Karpas-422 (cell line): ENCODE measurements at places on chromosomes 2 and 18.

DNA sequence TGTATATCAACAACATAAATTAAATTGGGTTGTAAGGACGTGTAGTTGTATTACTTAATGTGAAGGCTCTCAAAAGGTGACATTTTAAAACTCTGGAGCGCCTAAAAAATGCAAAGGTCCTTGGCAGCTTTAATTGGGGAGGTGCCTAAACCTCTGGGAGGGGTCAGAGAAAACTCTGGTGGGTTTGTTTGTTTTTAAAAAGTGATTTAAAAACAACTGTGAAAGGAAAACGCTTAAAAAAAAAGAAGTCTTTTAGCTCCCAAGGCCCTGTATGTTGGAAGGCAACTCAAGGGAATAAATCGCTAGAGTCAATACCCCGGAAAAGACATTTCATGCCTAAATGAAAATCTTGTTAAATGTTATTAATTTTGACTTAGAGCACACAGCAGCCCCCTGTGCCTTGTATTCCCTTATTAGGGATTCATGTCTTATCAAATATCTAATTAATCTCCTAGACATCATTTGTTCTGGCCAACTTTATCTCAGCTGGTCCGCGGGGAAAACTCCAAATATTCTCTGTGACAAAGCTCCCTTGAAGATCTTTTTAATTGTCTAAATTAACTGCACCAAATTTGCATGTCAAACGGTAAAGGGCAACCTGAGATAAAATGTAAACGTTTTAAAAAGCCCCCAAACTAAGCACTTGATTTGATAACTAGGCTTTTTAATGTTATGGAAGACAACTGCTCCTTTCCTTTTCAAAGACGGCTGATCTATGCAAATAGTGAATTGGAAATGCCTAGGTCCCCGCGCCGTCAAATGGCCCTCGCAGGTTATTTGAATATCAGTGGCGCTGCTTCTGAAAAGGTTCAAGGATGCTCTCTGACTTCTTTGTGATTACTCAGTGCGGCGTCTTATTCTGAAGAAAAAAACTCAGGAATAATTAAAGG is 4.2 kb downstream of the SP9 start:
- DNase-seq = no peak

DNA sequence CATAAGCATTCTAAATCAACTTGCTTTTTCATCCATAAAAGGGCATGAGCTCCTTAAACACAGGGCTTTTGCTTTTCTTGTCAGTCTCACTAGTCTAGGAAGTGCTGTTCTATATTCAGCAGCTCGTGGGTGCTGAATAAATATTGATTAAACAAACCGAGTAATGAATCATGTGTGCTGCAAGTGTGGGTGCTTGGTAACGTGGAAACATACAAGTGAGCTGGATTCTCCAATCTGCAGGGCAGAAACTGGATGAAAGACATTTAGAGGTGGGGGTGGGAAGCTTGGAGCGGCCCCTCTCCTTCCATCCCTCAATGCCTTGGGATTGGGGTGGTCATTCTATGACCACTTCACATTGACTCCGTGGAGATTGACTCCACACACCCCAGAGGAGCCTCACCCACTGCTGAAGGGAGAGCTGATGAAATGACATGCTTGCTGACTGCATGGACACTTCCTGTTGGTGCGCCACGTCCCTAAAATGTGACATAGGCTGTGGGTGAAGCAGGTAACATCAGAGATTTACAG is 114.6 kb downstream of the DOCK10 start:
- DNase-seq = no peak

GRCh38 chr2:104786821-104787220 is 67.1 kb upstream of the POU3F3 start:
- no peak for DNase-seq

DNA sequence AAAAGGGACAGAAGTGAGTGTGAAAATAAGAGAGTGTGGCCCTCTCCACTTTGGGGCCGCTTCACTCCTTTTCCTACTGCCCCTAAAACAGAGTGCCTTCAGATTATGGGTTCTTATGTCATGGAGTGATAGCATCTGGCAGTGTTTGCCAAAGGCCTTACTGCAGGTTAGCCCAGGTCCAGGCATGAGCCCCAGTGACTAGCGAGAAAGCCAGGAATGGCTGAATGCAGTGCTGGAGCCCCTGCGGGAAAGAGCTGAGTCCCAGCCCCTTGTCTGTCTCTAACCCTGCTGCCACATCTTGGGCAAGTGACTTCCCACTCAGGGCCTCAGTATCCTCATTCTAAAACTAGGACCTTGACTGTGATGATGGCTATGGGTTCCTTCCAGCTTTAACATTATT is 6.0 kb downstream of the IGFBP5 start:
- no peak for DNase-seq

GRCh38 chr2:33958591-33958990 is 359.5 kb upstream of the FAM98A start:
- no peak for DNase-seq

DNA sequence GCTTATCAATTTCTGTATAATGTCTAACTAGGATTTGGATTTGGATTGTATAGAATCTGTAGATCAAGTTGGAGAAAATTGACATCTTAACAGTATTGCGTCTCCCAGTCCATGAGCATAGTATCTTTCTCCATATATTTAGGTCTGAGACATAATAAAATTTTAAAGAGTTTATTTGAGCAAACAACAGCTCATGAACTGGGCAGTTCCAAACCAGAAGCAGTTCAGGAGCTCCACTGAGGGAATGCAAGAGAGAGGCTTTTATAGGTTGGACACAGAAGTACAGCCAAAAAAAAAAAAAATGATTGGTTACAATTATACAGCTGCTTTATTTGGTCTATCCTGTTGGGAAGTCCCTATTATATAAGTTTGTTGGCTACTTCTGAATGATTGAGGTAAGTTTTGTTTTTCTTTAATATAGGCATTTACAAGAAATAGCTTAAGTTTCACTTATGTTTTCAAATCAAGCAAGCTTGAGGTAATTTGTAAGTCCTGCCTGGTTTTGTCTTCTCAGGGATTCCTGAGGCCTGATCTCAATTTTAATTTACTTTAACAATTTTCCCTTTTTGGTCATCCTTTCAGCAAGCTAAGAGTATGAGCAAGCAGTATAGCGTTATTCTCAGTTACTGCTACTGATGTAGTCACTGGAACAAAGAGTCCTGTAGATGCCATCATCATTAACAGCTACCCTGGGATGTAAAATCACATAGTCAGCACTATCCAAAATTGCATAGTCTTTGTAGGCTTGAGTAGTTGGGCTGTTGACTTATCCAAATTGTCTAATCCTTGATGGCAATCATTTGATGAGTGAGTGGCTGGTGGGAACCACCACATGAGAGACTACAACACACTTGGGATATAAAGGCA is 27.5 kb upstream of the RUFY4 start:
- DNase-seq = no peak

- no peak for DNase-seq
These were observed 154.8 kb downstream of the TMX3 start for GRCh38 chr18:68560128-68560527.

DNA sequence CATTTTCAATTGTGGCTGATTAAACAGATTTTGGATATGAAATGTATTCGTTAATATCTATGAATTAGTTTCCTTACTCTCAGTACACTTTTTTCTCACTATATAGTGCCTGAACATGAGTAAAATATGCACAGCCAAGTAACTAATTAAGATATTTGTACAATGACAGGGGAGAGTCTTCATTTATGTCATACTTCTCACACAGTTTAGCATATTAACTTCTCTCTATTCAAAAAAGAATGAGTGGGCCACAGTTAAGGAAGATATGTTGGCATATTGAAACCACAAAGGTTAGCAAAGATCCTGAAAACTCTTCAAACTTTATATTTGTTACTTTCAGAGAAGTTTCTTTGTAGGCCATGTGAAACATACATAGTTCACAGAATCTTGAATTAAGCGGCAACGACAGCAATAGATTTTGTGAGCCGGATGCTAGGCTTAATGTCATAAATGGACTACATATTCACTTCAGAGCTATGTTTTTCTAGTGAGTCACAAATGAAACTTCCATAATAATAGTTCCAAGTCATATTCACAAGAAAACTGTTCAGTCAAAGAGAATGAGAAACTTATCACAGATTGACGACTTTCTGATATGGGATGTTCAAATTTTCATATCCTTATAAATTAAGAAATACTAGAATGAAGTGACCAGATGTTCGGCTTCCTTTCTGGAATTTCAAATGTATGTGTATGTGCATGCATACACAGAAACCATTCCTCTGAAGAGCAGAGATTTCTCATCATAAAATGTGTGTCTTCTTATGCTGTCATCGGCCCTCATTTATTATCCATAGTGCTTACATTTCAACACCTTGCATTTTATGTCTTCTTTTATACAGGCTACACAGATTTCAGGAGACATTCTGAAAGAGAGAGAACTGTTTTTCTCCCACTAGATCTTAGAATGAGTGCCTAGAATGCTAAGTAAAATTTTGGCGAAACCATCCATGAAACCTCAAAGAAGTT is 584.0 kb downstream of the SATB2 start:
- DNase-seq = no peak

DNA sequence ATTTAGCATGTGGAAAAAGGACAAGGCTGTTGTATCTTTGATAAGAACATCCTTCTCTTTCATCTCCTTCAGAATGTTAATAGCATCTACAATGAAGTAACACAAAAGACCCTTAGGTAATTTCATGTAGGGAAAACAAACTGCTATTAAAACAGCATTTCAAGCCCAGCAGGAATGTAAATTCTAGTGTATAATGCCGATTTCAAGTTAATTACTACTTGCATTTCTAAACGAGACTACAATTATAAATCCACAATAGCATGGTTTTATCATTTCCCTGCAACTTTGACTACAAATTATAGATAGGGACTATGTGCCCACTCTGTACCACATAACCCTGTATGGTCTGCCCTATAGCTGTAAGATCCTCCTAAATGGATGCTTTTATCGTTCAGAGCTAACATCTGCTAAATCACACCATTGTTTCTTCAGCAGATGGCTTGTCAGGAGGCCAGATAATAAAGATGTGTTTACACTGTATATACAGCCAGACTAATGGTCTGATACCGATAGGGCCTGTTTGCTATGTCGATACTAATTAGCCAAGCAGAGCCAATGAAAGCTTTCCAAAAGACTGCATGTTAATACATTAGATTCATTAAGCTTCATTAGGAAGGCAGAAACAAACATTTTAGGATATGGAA is 51.9 kb downstream of the LRPPRC start:
- no peak for DNase-seq

DNA sequence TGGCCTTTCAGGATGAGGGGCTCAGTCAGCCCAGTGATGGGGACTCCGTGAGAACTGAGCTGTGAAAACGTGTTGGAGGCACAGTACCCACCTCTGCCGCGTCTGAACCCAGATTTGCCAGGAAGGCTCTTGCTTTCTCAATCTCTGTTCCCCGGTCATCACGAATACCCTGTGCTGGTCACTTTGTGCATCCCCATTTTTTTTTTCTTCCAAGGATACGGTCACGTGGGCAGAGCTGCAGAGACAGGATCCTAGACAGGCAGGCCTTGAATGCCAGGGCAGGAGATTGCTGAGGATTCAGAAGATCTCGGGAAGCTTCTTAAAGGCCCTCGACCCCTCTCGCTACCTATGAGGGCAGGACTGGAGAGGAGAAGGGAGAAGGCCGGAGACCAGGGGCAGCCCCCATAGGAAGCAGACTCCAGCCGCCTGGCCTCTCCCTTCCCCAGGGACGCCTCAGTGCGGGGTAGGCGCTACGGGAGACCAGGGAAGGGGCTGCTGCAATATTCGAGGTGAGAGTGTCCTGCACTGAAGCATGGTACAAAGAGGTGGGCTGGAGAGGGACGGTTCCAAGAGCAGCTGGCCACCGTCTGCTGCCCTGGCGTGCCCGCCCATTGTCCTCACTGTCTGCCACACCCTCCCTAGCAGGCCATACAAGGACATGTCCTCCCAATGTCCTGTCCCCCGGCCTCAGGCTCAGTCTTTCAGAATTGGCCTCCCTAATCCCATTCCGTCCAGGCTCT is 29.0 kb upstream of the TAF1B start:
- DNase-seq = peak; percentile 33

- no peak for DNase-seq
These were observed 76.3 kb downstream of the COLEC12 start for GRCh38 chr18:424071-424661.

- DNase-seq = no peak
These were observed 23.4 kb upstream of the SNED1 start for GRCh38 chr2:240974771-240975572.
